COLO829 (cell line): ENCODE measurements at places on chromosomes 1 and 21.

DNA sequence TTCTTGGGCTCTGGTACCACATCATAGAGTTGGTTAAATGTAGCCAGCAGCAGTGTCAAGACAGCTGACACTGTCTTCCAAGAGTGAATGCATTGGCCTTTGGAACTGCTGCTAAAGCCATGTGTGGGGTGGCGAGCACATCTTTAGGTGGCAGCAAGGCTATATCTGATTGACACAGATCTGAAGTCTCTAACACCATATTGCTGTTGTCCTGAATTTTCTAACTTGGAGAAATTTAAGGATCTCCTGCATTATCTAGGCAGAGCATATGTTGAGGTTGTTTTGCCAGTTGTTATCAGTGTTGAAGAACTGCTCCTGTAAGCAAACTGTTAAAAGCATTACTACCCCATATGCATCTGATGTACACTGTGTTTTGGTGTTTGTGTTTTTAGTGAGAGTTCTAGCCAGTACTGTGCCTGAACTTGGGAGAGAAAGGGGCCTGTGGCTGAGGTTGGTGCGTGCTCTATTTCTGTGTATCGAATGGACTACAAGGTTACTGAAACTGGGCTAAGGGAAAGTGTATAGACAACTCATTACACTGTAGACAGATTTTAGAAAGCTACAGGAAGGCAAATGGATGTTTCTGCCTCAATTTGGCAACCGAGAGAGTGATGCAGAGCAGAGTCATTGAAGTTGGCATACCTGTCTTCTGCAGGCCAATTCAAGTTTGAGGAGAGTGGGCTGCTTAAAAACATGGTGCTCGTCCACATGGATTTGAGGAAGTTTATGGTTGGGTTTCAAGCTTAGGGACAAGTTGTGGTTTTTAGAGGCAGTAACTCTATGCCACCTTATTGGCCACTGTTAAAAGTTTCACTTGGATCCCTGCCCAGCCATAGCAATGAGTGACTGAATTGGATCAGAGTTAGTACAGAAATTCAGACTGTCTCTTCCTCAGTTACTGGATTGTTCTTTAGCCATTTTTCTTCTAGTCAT is 16.9 kb downstream of the DYRK3 start:
- no peak for DNase-seq

- peak; percentile 63 for DNase-seq
Measured at GRCh38 chr21:38120984-38121855, 135.6 kb upstream of the KCNJ15 start.

GRCh38 chr1:113747376-113747775 is 11.9 kb downstream of the PHTF1 start:
- no peak for DNase-seq

DNA sequence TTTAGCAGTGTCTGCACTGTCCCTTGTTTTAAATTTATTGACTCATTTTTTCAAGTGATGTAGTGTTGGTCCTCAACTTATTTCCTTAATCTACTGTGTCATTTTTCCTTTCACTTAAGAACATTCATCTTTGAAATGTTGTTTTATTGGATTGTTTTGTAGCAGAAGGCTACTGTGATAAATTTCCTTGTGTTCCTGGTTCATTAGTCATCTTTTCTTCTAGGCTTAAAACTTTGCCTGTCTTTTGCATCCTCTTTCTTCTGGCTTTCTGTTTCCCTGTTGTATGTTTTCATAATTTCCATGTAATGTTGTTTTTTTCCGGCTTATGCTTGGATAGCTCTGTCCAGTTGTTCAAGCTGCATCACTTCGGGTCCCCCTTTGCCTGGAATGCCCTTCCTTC is 61.9 kb downstream of the UBE2T start:
- DNase-seq: no peak

GRCh38 chr21:38460171-38460742 is 38.0 kb downstream of the ERG start:
- peak; percentile 26 for DNase-seq

DNA sequence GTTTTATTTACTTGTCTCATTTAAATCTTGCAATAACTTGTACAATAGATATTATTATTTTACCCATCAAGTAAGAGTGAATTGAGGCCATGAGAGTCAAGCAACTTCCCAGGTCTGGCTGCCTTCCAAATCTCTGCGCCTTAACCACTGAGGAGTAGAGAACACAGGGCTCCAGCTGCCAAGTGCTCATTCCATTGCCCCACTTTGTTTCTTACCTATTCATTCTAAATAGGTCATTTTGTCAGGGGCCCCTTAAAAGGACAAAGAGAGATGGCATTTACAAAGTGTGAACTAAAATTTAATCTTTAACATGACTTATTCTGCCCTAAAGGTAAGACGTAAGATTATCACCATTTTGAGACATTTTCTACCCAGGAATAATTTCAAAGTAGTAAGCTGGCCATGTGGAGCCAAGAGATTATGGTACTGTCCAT is 3.5 kb downstream of the PPP1R15B start:
- DNase-seq: peak; percentile 30

DNA sequence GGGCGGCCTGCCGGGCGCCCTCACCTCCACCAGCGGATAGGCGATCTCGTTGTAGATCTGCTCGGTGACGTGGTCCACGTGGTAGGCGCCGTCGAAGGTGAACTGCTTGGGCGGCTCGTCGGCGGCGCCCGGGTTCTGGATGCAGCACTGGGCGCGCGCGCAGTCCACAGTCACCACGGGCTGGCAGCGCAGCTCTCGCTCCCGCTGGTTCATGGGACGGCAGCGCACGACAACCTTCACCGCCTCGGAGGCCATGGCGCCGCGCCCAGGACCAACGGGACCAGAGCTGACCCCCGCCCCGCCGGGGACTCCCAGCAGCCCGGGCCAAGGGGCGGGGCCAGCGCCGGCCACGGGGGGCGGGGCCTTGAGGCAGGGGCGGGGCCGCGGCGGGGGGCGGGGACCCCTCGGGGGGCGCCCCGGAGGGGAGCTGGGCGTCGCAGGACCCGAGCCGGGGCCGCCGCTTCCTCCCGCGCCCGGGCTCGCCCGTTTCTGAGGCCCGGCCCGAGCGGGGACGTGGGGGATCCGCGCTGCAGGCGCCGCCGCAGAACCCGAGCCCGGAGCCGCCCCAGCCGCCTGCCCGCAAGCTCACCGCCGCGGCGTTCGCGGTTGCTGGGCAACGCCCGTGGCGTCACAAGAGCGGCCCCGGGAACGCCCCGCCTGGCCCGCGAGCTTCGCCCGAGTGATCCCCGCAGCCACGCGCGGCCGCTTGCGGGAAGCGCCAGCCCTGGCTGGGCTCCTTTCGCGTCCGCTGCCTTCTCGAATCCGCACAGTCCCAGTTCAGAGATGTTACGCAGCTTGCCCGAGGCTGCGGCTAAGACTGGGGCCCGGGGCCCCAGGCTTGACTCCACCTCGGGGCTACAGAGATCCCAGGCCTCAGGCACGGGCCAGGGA is at the start of gene KIF17:
KIF17 (minus strand) TSS at position 556 of the 891 bp plus-strand sequence; CDS start at position 255, 301 bp downstream.
- no peak for DNase-seq

DNA sequence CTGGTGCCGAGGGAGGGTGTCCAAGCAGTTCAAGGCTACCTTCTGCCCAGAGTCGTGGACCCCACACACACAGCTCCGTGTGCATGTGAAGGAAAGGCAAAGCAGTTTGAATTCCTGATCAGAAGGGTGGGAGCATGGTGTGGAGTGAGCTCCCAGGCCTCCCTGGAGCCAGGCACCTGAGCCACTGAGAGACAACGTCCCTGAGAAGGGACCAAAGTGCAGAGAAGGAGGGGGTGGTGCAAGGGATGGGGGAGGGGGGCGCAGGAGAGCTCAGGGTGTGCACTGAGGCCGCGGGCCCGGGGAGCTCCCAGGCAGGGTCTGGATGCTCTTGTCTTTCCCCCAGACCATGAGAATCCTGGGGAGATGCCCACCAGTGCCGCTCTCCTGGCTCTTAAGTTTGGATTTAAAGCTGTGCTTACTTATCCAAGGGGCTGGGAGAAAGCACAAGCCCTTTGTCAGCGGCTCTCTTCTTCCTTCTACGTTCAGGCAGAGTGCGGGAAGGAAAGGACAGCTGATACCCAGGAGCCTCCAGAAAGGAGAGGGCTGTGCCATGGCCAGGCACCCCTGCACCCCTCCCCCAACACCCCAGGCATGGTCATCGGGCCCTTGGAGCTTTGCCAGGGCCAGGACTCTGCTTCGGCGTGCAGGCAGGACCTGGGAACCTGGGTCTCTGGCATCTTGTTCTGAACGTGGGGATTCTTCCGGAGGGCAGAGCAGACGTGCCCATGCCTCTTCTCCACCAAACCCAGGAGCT is 24.1 kb downstream of the ACTA1 start:
- DNase-seq: no peak

GRCh38 chr1:15436881-15437442 is 1.3 kb upstream of the CTRC start:
- no peak for DNase-seq

DNA sequence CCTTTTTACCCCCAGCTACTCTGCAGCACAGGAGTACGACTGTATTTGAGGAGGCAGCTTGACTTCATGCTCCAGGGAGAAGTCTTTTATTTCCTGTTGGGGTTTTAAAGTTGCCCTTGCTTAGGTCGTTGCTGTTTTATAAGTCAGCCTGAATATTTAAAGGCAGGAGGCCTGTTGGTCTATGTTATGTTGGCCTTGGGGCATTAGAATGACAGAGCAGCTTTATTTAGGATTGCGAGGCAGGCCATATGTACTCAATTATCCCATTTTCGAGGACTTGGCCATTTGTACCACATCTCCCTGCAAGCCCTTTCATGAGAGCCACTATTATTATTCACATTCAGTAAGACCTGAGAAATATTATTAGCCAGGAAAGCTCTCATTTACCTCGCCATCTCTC is 47.0 kb downstream of the KIF26B start:
- peak; percentile 21 for DNase-seq

DNA sequence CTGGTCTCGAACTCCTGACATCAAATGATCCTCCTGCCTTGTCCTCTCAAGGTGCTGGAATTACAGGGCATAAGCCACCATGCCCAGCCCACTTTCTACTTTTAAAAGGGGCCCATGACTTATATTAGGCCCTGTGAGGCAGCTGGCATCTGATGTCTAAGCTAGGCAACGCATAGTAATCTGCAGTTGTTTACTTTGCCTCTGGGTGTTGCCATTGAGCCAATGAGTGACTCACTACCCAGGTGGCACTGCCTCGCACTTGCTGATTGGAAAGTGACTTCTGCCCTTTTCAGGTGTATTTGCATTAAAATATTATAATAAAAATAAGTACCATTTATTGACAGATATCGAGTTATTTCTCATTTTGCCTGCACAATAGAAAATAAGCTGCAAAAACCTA is 84.9 kb downstream of the KIF14 start:
- DNase-seq: peak; percentile 70

GRCh38 chr1:205629751-205630150 is 2.1 kb downstream of the ELK4 start:
- no peak for DNase-seq

- DNase-seq: no peak
Measured at GRCh38 chr1:208213786-208214185, 30.4 kb downstream of the PLXNA2 start.

DNA sequence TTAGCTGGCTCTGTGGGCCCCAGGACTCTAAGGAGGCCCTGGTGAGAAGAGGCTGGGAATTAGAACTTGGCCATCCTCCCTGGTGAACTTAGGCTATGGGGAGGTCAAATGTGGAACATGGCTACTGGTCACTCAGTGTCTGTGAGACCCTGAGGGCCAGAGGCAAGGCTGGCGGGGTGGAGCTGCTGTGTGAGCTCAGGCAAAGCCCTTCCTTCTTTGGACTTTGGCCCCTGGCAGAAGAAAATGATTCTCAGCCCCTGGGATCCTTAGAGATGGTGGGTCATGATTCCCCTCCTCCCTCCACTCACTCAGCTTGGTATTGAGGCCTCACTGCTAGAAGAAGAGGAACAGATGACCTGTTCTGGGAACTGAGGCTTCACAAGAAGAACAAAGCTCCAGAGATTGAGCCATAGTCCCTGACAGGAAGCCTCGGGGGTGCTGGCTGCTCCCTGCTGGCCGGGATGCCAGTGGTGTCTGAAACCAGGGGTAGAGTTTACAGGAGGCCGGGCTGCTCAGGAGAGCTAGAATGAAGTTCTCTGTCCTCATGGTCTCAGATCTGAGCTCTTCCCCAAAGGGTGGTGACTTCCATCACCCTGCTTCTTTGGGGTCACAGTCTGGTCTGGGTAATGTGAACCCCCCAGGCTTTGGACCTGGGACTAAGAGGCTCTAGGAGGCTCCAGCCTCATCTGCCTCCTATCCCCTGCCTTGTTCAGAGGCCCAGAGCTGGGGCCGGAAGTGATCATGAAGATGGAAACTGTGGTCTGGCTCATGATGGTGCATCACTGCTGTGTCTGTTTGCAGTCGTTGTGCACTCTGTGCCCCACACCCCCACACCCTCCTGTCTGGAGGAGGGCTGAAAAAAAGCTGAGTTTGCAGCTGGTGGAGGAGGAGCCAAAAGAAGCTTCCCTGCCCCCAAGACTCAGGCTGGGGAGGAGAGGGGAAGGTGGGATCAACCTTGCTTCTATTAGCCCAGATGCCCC is 905 bp downstream of the BTBD19 start:
- no peak for DNase-seq

DNA sequence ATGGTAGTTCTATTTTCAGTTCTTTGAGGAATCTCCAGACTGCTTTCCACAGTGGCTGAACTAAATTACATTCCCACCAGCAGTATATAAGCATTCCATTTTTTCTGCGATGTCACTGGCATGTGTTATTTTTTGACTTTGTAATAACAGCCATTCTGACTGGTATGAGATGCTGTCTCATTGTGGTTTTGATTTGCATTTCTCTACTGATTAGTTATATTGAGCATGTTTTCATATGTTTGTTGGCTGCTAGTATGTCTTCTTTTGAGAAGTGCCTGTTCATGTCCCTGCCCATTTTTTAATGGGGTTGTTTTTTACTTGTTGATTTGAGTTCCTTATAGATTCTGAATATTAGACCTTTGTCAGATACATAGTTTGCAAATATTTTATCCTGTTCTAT is 87.9 kb downstream of the RPS6KC1 start:
- no peak for DNase-seq

DNA sequence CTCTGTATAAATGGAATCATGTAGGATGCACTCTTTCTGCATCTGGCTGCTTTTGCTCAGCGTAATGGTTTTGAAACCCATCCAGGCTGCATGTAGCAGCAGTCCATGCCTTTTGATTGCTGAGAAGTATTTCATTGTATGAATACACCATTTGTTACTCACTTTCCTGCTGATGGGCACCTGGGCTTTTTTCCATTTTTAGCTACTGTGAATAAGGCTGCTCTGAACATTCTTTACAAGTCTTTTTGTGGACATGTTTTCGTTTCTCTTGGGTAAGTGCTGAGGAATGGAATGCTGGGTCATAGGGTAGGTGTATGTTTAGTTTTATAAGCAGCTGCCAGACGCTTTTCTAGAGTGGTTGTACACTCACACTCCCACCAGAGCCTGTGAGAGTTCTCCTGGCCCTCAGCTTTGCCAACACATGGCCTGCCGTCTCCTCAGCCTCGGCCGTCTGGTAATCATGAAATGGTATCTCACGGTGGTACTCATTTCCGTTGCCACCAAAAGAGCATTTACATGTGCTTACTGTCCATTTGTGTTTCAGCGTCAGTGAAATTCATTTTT is 22.7 kb downstream of the SLX9 start:
- no peak for DNase-seq

- DNase-seq: no peak
Measured at GRCh38 chr1:203281851-203282661, 23.3 kb upstream of the BTG2 start.

GRCh38 chr1:158864595-158864994 is 33.4 kb downstream of the MNDA start:
- DNase-seq: no peak

GRCh38 chr1:61054601-61054993 is 27.8 kb upstream of the NFIA start:
- no peak for DNase-seq

GRCh38 chr1:35426097-35426586 is 131.1 kb downstream of the KIAA0319L start:
- no peak for DNase-seq

GRCh38 chr1:159005161-159005560 is 4.5 kb upstream of the IFI16 start:
- DNase-seq: no peak

GRCh38 chr1:6585081-6585722 is 5.4 kb downstream of the ZBTB48 start:
- no peak for DNase-seq
